CD4-positive, alpha-beta T cell treated with Interferon alpha-2 for 1 hour (primary cell): ENCODE measurements at places on chromosomes 12 and 14.

GRCh38 chr12:63790608-63790945 is 10.9 kb downstream of the RXYLT1 start:
- no peak for DNase-seq

GRCh38 chr12:93022603-93023340 is 93.7 kb upstream of the EEA1 start:
- no peak for DNase-seq

DNA sequence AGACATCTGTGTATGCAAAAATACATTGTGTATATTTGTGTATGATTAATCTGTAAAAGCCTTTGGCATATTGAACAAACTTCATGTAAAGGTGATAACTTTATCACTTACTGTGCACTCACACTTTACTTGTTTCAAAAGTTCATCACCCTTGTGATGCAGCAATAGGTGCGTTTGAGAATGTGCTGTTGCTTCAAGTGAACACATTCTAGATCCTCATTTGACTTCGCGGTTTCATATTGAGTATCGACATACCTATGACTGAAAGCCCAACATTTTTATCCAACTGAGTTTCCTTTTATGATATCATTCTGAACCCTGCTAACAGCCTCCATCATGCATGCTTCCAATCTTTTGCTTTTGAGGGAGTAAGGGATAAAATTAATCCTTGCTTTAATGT is 1086.9 kb downstream of the TMEM121 start:
- no peak for DNase-seq

- no peak for DNase-seq
Observed at GRCh38 chr12:9127936-9128663, 12.4 kb upstream of the A2M start.

DNA sequence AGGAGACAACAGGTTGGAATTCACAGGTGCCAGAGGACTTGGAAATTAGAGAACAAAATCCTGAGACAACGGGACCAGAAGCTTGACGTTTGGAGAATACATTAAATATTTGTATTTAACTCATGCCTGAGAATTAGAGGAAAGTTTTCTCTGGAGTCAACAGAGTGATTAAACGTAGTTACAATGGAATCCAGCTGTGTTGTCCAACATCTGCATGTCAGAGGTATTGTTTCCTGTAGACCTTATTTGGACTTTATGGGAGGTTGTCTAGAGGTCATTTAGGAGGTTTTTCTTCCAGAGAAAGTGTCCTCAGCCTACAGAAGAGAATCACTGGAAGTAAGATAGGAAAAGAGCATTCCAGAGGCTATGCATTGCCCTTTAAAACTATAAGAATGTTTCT is 45.1 kb upstream of the RERGL start:
- DNase-seq = no peak

GRCh38 chr14:37707716-37708115 is 112.3 kb downstream of the TTC6 start:
- DNase-seq = no peak

DNA sequence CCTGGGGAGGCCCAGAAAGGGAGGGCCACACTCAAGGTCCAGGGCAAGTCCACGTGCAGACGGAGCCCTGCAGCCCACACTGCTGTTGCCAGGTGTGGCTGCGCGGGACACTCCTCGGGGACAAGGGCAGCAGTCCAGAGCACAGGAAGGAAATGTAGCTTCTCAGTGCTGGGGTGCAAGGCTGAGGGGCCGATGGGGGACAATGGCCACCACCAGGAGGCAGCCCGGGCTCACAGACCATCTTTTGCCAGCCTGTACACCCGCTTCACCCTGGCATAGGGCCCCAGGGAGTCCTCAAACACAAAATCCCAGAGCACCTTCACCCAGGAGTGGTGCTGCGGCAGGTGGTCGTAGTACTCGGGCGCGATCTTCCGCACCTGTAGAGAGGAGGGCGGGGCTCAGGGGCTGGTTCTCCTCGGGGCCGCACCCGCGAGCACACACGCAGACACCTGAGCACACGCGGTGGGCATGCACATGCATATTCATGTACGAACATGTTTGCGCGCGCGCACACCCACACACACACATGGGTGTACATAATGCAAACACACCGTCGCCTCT is 12.8 kb downstream of the DEGS2 start:
- DNase-seq = peak; percentile 40

DNA sequence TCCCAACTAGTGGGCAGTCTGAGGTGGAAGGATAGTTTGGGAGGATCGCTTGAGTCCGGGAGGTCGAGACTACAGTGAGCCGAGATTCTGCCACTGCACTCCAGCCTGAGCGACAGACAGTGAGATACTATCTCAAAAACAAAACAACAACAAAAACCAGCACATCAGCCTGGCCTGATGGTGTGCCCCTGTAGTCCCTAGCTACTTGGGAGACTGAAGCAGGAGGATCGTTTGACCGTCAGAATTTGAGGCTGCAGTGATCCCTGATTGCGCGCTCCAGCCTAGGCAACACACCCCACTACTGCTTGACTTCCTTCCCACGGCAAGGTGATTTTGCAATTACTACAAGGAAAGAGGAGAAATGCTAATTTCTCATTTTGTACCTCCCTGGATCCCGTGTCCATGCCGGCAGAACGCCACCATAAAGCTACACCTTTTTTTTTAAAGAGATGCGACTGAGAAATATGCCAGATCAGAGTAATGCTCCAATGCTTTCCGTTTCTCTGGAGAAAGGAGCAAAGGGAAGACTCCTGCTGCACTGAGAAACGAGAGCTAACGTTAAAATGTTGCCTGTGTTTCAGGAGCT is 672 bp upstream of the SCFD1 start:
- peak; percentile 16 for DNase-seq

GRCh38 chr12:55797068-55797467 is 20.5 kb downstream of the SARNP start:
- DNase-seq = no peak

DNA sequence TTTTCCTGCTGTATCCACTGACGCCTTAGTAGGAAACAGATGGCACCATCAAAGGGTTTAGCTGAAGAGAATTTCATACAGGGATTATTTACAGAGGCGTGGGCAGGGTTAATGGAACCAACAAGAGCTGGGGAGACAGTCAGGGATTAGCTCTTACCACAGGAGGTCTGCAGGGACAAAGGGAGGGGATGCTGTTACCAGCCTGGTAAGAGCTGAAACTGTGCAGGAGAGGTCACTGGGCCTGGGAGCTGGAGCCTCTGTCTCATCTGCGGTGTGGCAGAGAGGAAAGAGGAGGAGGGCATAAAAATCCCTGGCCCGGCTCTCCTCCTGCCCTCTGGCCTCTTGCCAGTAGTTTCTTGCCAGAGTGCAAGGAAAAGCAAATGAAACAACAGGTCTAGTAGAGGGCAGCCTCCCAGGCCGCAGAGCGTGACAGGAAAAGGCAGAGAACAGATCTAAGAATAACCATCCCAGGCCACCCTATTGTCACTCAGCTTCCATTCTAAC is 18.9 kb upstream of the POC1B start:
- DNase-seq = no peak

GRCh38 chr12:48969833-48970701 is 1.5 kb downstream of the WNT10B start:
- DNase-seq = peak; percentile 47

DNA sequence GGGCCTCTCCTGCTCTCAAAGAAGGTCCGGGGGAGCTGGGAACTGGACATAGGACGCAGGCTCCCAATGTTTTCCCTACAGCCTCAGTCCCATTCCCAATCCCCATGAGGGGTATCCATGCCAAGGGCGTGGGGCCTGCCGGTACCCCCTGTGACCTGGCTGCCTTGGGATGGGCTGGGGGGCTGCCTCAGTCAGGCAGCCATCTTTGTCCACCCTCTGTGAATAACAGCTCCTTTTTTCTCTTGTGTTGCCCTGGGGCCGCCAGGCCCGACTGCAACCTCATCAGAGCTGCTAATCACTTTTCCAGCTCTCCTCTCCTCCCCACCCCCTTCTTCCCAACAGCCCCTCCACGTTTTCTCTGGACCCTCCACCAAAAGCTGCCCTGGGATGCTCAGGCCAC is 11.2 kb downstream of the FIGNL2 start:
- no peak for DNase-seq

DNA sequence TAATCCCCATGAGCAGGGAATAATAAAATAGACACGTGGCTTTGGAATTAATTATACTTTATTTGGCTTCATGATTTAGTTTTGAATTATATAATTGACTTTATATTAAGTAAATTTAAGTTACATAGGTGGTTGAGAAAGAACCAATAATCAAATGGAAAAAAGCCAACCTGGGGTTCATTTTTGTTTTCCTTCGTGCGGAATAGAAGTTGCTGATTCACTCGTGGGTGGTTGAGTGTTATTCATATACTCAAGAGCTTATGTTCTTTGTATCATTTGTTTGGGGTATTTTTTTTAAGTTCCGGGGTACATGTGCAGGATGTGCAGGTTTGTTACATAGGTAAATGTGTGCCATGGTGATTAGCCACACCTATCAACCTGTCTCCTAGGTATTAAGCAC is 58.0 kb downstream of the ZNF664 start:
- no peak for DNase-seq

- no peak for DNase-seq
Observed at GRCh38 chr12:30580344-30580743, 115.3 kb downstream of the IPO8 start.

- DNase-seq = no peak
Observed at GRCh38 chr12:54282949-54283593, 2.5 kb downstream of the HNRNPA1 start.

DNA sequence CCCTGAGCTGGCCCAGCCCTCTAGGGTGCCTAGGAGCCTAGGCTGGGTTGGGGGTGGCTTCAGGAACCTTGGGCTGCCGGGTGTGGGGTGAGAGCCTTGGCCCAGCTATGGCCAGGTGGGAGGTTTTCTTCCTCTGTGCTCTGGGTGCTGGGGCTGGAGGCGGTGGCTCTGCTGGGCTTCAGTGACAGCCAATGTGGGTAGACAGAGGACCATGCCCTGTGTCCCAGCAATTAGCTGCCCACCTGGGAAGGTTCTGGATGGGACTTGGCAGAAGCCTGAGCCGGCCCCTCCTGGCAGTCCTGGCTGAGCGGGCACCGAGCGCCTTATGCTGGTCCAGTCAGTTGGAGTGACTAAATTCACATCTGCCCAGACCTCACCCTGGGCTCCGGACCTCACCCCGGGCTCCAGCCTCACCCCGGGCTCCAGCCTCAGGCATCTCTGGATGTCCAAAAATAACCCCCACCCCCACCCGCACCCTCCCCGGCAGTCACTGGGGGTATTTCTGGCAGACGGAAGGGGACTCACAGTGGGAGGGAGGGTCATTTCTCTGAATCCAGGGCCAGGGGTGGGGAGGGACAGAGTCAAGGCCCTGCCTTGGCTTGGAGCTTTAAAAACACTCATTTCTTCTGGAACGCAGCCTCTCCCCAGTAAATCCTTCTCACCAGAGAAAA is 46.9 kb downstream of the CYP46A1 start:
- no peak for DNase-seq

GRCh38 chr12:88693837-88694445 is 113.7 kb upstream of the KITLG start:
- no peak for DNase-seq

GRCh38 chr12:63317880-63318279 is 166.9 kb upstream of the AVPR1A start:
- DNase-seq = no peak

DNA sequence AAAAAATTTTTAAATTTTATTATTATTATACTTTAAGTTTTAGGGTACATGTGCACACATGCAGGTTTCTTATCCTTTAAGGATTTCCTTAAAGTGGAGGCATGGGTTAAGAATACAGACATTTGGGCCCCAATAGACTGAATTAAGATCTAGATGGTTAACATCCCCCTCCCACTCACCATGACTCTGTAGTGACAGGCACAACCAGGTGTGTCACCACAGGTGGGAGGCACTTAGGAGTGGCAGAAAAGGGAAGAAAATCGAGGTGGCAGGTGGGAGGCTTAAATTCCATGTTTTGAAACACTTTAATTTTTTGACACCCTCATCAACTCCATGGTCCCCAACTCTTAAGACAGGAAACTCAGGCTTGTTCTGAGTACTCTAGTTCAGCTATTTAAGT is 37.6 kb upstream of the GRIP1 start:
- DNase-seq = no peak

DNA sequence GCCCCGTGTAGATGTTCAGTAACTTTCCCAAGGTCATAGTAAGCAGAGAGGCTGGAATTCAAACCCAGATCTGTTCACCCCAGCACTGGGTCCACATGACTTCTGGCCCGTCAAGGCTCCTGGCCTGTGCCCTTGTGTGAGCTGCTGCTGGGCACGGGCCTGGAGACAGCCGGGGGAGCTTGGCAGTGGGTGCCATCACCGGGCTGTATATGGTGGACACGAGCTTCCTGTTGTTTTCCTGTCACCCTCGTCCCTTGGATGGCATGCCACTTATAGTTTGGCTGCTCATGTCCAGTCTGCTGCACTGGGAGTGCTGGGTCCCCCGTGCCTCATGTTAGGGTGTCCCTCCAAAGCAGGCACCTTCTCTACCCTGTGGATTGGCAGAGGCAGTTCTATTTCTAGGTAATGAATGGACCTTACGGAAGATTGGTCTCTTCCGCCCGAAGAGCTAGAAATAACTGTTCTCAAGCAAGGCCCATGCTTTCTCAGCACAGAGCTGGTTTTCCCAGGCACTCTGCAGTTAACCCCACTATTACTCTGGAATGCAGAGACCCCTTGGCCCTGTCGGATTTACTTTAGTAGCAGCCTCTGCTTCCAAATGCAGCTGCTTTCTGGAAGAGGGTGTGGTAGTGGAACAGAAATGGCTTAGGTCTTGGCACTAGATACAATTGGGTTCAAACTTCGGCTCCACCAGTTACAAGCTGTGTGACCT is 44.3 kb downstream of the ELK3 start:
- no peak for DNase-seq

GRCh38 chr12:7864601-7865150 is 8.0 kb downstream of the SLC2A14 start:
- no peak for DNase-seq

GRCh38 chr14:66405158-66405557 is 81.0 kb upstream of the CCDC196 start:
- no peak for DNase-seq

DNA sequence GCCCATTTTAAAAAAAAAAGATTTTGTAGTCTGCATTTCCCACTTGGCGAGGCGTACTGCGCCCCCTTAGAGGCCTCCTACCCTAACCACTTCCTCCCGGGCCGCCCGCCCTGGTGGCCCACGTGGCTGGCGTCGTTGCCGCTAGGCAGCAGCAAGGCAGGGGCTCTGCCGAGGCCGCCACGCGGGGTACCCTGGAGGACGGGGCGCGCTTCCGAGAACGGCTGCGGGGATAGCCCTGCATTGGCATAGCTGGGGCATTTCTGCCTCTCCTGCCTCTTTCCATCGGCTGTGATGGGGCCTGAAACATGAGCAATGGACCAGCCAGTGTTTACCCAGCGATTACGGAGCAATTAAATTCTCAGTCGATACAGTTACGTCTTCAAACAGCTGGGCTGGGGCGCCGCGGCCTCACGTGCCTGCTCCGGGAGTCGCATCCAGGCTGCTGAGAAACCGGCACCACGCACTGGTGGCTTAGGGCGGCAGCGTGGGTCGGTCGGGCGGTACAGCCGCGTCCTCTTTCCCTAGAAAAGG is 38.0 kb downstream of the IQSEC3 start:
- DNase-seq = peak; percentile 48

GRCh38 chr12:76967181-76967885 is 88.5 kb upstream of the CSRP2 start:
- no peak for DNase-seq

- DNase-seq = no peak
Observed at GRCh38 chr12:17992002-17992656, 97.9 kb downstream of the RERGL start.
